ENCODE measurements at places on chromosomes 1 and 21.

- DNase-seq: no peak
Measured at GRCh38 chr1:7562729-7563605, 208.1 kb upstream of the VAMP3 start.

DNA sequence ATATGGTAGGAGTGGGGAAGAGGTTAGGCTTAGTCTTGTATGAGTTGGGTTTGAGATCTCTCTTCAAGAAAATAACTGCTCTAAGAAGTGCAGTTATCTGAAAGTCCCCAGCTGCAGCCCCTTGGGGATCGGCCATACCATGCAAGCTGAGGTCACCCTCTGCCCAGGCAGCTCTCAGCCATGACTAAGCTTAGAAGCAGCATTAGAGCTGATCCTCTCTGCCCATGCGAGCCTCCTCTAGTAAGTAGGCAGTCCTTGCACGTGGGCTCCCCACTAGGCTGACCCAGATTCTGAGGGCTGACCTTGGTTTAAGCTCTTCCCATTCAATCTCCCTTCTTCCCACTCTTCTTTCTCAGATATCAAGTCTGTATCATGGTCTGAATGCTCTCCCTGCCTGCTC, 121.0 kb upstream of the UBE2U start:
- no peak for DNase-seq

- DNase-seq: no peak
Measured at GRCh38 chr1:216582151-216582550, 141.1 kb downstream of the ESRRG start.

DNA sequence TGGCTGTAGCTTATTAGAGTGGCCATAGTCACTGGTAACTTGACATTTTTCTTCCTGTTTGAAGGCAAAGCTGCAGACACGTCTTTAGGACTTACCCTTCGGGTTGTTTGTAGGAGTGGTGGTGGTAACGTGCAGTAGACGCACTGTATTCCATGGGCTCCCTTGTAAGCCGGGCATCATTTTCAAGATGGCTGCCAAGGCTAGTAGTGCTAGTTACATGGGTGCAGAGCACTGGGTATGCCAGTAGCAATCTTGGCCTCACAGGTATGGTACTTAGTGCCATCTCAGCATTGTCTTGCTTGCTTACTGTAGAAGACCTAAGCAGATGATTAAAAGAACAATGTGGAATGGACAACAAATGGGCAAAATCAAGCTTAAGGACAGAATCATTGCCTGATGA, 1.9 kb downstream of the YBX1 start:
- no peak for DNase-seq

DNA sequence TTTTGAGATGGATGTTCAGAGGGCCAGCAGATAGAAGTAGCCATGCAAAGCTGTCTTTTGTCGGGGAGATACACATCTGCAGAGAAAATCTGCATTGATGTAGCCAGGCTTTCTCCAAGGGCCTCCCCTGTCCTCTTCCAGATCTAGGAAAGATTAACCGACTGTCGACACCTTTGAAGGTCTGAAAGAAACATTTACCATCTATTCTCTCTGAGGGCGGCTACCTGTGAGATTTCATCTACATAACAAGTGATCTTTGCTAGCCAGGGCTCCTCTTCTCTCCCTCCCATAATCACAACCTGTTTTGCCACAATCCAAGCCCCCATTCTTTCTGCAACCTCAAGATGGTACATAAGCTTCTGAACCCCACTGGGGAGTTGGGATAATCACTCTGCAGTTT, 193.6 kb downstream of the RGS7 start:
- DNase-seq: no peak

DNA sequence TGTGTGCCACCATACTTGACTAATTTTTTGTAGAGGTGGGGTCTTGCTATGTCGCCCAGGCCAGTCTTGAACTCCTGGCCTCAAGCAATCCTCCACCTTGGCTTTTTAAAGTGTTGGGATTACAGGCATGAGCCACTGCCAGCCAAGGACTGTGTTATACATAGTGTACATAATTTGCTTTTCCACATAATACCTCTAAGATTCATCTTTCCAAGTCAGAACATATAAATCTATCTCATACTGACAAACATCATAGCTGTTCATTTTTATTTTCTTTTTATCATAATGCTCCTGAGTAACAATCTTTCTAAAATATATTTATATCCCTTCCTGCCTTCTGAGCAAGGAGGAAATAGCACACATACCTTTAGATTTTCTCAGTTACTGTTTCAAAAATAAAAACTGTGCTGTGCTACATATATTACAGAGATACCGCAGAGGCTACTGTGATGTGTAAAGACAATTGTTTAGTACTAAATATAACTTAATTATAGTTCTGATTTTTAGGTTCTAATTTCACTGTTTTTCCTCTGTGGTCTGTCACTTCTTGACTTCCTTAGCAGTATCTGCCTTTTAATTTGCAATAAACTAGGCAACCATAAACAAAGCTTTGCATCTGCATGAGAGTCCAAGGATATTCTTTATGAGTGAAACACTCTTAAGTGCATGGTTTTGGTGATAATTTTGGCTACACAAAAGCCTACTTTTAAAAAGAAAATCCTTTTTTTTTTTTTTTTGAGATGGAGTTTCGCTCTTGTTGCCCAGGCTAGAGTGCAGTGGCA, 59.3 kb downstream of the EYA3 start:
- DNase-seq: no peak

DNA sequence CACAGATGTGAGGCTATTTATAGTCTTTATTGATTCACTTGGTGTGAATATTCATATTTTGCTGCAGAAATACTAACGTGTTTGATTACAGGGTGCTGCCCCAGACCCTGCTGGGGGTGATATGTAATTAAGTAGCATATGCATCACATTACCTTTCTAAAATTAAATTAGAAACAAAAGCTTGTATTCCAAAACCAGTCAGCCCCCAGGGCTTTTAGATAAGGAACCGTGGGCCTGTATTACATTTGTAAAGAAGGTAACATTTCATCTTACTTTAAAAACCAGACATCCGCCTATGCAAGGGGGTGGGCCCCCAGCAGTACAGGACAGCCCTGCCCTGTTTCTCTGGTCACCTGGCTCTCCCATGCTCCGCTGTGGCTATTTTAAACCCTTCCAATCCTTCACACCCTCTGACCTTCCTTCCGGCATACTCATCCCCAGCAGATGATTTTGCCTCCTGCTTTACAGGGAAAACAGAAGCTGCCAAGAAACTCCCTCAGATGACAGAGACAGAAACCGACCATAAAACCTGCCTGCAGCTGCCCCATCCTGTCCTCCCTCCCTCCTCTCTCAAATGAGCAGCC, 22.0 kb upstream of the KCNC4 start:
- no peak for DNase-seq

DNA sequence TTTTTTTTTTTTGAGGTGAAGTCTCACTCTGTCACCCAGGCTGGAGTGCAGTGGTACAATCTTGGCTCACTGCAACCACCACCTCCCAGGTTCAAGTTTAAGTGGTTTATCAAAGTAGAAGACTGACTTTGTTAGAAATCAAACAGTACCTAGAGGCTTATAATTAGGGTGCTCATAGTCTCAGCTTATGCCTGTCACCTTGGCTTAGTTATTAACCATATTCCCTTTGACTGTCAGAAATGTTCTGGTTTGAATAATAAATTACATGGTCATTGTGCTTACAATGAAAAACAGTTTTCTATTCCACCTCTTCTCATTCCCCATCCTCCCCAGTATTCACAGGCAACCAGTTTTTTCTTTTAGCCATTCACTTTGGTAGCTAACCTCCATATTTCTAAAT, 54.8 kb downstream of the CTTNBP2NL start:
- no peak for DNase-seq

- no peak for DNase-seq
Measured at GRCh38 chr1:230216896-230217295, 149.9 kb downstream of the GALNT2 start.

DNA sequence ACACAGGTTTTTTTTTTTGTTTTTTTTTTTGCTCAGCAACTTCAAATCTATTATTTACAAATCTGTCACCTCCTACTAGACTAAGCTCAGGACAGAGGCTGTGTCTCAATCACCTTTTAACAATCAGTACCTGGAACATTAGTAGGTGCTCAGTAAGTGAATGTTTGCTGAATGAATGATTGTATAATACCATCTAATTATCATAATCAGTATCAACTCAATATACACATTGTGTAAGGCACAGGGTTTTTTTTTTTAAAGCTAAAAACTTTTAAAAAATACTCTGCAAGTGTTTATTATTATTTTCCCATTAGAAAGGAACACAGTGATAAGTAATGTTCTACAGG, 9.2 kb downstream of the ERRFI1 start:
- no peak for DNase-seq

- DNase-seq: no peak
Measured at GRCh38 chr1:230233786-230234185, 166.7 kb downstream of the GALNT2 start.

DNA sequence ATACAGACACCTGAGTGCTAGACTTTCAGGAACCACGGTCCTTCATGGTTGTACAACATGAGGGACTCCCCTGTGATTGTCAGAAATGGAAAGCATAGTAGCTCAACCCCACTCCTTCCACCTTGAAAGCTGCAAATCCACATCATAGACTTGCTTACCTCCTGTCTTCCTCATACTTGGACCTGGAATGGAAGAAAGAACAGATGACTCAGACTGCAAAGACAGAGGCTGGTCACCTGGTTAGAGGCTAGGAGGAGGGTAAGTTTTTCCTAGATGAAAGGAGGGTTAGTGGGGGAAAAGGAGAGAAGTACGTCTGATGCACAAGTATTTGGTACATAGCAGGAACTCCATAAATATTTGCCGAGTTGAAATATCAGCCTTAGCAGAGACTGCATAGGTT, 37.2 kb downstream of the LRRC71 start:
- no peak for DNase-seq

DNA sequence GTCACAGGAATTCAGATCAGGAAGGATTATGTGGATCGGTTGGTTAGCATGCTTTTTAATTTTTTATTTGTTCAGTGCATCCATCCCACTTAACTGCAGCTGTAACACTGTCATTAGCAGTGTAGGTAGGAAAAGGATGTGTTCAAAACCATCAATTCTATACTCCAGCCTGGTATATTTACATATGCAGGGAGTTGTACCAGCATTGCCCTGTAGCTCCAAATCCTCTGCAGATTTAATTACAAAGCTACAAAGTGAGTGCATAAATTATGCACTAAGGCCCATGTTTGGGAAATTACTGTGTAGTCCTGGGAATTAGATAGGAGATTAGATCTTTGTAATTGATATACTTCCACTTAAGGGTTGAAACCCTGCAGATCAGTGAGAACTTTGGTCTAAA, 15.9 kb upstream of the OSBPL9 start:
- no peak for DNase-seq

- no peak for DNase-seq
Measured at GRCh38 chr1:83090195-83090594, 908.7 kb downstream of the TTLL7 start.

DNA sequence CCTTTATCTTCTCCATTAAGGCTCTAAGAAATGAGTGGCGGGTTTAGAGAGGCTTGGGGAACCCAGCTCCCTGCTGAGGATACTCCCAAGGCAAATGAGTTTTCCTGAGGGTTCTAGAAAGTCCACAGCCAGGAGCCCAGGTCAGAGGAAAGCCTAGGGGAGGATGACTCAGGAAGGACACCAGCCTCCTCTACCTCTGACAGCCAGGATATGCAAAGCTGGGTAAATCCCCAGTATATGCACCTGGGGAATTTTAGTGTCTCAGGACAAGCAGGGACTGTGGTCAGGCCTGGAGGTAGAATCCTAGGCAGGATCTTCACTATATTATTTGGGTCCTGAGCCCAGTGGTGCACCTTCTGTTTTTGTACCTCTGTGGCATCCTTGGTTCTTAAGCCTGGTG, 23.5 kb upstream of the WNT4 start:
- DNase-seq: no peak

DNA sequence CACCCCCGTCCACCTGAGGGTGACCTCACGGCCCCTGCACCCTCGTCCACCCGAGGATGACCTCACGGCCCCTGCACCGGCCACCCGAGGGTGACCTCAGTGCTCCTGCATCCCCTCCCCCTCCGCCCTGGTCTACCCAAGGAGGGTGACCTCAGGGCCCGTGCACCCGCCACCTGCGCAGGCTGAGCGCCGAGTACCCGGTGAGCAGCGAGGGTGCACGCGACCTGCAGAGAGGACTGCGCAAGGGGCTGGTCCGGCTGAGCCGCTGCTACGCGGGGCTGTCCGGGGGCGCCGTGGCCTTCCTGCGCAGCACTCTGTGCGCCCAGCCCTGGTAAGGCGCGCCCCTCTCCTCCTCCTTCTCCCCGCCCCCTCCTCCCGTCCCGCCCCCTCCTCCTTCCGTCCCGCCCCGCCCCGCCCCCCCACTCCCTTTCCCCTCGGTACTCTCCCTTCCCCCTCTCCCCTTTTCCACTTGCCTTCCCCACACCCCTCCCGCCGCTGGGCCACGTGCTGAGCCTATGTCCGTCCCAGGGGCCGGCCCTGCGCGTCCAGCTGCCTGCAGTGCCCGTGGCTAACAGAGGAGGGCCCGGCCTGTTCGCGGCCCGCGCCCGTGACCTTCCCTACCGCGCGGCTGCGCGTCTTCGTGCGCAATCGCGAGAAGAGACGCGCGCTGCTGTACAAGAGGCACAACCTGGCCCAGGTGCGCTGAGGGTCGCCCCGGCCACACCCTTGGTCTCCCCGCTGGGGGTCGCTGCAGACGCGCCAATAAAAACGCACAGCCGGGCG, 28.4 kb downstream of the TRIM11 start:
- peak; percentile 29 for DNase-seq

DNA sequence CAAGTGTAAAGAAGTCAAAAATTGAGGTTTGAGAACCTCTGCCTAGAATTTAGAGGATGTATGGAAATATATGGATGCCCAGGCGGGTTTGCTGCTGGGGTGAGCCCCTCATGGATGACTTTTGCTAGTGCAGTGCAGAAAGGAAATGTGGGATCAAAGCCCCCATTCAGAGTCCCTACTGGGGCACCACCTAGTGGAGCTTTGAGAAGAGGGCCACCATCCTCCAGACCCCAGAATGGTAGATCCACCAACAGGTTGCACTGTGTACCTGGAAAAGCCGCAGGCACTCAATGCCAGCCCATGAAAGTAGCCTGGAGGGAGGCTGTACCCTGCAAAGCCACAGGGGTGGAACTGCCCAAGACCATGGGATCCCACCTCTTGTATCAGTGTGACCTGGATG, 330.7 kb upstream of the DPYD start:
- no peak for DNase-seq

- DNase-seq: no peak
Measured at GRCh38 chr1:210696709-210697108, 368.0 kb downstream of the HHAT start.

DNA sequence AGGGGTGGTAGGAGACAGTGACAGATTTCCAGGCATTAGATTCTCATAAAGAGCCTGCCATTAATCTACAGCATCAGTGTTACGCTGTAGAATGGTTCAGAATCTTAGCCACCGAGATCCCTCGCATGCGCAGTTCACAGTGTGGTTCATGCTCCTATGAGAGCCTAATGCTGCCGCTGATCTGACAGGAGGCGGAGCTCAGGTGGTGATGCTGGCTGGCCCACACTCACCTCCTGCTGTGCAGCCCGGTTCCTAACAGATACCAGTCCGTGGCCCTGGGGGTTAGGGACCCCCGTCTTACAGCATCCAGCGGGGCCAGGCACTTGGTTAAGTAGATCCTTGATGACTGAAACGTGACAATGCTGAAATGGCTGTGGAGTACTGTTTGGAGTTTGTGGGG, 163.6 kb upstream of the C1orf21 start:
- no peak for DNase-seq

- no peak for DNase-seq
Measured at GRCh38 chr1:19507516-19507915, 22.2 kb upstream of the CAPZB start.

GRCh38 chr1:202286622-202287097, 55.1 kb downstream of the UBE2T start:
- DNase-seq: no peak

Data from activated CD4-positive, alpha-beta T cell treated with anti-CD3 and anti-CD28 coated beads for 4 hours (primary cell).